ENCODE measurements at places on chromosomes 12 and 14. TPM values are rescaled to one million over a fixed set of nuclear protein-coding genes. Genes with fewer than 3 reads are reported as not detected.

SLC6A15 gene
- 0.01 TPM for polyA plus RNA-seq

NOVA1 gene
- 0.10 TPM for polyA plus RNA-seq

TSPAN19 gene
- not detected for polyA plus RNA-seq

MGST1 gene
- 645 TPM for polyA plus RNA-seq

ASCL1 gene
- not detected for polyA plus RNA-seq

HOXC9 gene
- polyA plus RNA-seq = 1.2 TPM

AKAP3 gene
- polyA plus RNA-seq = 0.98 TPM

MYL2 gene
- polyA plus RNA-seq = not detected

MFAP5 gene
- 172 TPM for polyA plus RNA-seq

DBX2 gene
- polyA plus RNA-seq = not detected

STYK1 gene
- 0.92 TPM for polyA plus RNA-seq

ARMH4 gene
- 1.8 TPM for polyA plus RNA-seq

GPR84 gene
- not detected for polyA plus RNA-seq

IAPP gene
- polyA plus RNA-seq = not detected

C12orf50 gene
- not detected for polyA plus RNA-seq

IL22 gene
- polyA plus RNA-seq = not detected

WNT1 gene
- not detected for polyA plus RNA-seq

SMIM41 gene
- 0.05 TPM for polyA plus RNA-seq

COCH gene
- 0.18 TPM for polyA plus RNA-seq

Measured in BJ (cell line).